ENCODE measurements at places on chromosomes 6 and 20.

DNA sequence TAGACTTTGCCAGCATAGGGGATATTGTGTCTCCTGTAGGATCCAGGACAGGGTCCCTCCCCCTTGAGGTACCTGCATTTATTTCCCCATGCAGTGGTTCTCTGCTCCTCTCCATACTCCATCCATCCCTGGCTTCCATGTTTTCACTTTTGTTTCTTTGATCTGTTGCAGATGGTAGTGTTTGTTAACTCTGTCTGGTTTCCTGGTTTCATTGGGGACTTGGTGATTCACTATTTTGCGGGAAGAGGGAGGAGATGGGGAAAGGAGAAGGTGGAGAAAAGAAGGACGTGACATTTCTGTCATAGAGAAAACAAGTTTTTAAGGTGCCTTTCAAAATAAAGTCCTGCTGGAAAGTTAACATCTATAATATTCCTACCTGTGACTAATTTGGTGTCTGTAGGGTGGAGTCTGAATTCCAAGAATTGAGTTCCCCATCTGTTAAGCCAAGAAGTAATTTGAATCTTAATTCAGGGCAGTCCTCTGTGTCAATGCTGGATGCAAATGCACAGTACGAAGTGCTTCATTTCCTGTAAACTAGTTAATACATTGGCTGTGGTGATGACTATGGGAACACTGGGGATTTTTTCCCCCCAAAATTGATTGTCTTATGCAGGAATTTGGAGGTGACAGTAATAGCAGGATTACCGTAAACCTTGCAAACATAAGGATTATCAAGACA lies 6.9 kb upstream of the RNF144B start:
- DNase-seq = no peak

DNA sequence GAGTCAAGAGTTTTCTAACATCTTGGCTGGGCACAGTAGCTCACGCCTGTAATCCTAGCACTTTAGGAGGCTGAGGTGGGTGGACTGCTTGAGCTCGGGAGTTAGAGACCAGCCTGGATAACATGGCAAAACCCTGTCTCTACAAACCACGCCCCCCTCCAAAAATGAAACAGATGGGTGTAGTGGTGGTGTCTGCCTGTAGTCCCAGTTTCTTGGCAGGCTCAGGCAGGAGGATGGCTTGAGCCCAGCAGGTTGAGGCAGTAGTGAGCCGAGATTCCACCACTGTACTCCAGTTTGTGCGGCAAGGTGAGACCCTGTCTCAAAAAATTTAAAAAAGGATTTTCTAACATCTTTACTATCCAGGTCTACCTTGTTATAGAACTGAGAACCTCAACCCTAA lies 22.0 kb downstream of the FAM8A1 start:
- DNase-seq = no peak

DNA sequence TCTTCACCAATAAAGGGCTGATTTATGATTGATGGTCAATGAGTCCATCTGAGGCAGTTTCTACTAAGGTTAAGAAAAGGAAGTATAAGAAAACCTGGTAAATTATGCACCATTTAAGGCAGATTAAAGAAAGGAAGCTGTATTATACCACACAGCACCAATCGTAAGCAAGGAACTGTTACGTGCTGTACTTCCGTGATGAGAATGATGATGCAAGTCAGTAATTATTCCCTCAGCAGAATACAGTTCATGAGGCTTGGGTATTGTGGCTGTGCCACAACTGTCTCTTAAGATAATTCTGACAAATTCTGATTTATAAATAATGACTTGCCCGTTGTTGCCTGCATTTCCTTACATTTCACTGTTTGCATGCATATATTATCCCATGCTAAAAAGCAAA lies 699.0 kb downstream of the HDGFL1 start:
- no peak for DNase-seq

DNA sequence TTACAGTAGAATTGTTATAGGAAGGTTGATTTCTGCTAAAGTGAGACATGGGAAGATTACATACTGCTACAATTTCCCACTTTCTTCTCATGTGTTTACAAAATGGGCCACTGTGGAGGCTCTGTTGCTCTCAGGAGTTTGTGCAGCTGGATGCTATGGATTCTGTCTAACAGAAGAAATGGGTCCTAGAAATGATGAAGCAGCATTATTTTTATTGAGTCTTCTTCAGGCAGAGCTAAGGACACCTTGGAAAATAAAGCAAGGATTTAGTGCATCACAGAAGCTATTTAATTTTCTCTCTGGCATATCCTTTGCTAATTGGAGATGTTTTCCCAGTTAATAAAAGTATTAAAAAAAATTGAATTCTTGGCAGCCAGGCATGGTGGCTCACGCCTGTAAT lies 29.2 kb downstream of the CCDC170 start:
- no peak for DNase-seq

DNA sequence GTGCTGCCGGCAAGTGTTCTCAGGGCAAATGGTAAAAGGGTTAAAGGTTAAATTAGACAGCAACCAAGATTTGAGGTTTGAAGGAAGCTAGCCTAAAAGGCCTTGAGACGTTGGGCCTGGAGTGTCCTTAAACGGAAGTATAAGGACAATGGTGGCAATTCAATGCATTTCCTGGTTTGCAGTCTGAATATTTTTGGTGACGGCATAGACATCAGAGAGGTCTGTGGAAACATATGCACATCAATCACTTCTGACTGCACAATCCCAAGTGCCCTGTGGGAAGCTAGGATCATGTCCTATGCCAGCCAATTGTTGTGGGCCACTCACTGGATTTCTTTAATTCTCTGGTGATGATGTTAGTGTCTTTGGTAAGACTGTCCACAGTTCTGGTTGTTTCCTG lies 25.7 kb upstream of the TUBB2A start:
- no peak for DNase-seq

GRCh38 chr6:167703347-167703746 lies 123.4 kb upstream of the AFDN start:
- no peak for DNase-seq

- no peak for DNase-seq
Measured at GRCh38 chr6:25558155-25558817, 93.7 kb upstream of the SCGN start.

GRCh38 chr6:109456111-109456583 lies 575 bp upstream of the MICAL1 start:
- DNase-seq = no peak

DNA sequence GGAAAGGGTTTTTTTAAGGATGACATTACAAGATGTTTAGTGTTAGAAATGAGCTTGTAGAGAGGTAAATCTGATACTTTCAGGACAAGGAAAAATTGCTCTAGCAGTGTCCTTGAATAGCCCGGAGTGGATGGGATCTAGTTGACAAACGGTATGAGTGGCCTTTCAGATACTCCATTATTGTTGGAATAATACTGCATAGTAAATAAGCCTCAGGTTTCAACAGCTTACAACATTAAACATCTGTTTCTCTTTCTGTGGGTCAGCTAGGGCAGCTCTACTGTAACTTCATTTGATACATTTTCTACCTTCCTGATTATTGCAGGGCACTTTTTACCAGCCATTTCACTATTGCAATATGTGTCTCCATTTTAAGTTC lies 118.0 kb downstream of the B3GAT2 start:
- no peak for DNase-seq

DNA sequence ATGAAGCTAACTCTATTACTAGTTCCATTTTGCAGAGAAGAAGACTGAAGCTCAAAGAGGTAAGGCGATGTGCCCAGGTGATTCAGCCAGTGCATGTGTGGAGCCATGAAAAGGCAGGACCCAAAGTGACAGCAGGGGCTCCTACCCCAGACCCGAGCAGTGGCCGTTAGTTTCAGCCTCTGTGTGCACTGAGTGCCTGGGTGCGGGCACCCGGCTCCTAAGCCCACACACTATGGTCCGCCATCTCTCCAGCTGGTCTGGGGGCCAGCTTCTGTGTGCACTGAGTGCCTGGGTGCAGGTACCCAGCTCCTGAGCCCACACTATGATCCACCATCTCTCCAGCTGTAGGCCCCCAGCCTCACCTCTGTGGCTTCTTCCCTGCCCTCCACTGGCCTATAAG lies 123.5 kb upstream of the CST7 start:
- no peak for DNase-seq

DNA sequence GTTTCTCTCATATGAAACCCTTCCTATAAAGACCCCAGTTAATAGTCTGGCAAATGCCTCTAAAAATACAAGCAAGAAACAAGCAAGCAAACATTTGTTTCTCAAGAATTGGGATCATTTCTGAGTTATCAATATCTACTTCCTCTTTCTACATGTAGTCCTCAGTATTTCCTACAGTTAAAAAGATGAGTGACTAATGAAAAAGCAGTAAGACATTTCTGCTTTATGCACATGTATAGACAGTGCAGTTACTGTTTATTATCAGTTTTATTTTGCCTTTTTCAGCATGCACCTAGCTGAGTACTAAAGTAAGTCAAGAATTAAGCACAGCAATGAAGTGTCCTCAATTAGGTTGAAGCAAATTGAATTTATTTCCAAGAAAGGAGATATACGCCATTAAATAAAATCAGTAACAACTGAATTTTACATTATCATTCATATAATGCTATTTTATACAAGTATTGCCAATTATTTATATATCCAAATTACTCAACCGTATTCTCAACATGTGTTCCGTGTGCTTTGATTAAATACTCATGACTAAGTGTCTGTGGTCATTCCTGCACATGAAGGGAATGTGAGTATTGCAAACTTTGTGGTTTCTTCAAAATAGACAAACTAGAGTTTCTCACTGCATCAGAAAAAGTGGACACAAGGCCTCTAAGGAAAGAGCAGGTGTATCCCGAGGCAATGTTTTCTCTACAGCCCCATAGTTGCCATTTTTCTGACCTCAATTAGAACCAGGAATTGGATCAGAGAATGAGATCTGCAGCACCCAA lies 159.3 kb upstream of the MARCKS start:
- DNase-seq = no peak

DNA sequence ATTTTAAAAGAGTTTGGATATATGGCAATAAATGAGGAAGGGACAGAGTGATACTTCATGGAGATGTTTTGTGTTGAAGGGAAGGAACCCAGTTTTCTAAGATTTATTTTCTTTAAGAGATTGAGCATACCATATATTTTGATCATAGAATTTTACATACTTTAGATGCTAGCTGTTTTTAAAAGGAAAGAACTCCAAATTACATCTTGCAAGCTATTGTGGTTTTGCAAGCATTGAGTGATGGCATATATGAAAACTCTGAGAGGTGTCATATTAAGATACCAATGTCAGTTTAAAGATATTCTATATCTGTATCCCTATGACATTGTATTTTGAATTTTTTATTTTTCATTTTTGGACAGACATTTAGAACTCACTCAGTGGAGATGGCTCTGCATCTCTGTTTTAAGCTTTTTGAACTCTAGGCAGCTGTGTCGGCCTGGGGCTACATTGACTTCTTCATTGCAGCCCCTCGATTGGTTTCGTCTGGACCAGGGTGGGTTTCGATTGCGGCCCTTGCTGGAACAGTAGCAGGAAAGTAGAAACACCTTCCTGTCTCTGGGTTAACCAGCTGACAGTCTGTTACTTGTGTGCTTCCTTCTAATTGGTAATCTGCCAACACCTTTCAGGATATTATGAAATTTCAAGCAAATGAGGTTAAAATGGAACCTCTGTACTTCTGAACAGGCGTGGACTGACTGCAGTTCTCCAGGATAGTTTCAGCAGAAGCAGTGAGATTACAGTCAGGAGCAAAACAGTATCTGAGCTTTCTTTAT lies 14.0 kb downstream of the IGF2R start:
- no peak for DNase-seq

DNA sequence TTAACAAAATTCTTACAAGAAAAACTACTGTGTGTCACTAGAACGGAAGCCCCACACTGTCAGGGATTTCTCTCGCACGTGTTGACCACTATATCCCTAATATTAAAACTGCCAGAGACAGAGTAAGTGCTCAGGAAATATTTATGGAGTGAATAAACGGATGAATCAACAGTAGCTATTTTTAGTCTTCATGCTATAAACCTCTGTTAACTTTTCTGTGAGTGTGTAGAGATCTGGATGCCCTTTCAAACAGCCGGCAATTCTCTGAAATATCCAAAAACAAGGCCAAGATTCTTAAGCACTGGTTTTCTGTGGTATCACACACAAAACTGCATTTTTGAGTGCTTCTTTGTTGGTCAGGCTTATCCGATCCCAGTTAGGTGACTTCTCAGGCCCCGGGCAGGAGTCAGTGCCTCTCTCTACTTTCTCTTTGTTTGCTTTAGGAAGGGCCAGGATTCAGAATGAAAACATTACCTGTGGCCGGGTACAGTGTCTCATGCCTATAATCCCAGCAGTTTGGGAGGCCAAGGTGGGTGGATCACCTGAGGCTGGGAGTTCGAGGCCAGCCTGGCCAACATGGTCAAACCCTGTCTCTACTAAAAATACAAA lies 15.7 kb downstream of the ATP9A start:
- no peak for DNase-seq

DNA sequence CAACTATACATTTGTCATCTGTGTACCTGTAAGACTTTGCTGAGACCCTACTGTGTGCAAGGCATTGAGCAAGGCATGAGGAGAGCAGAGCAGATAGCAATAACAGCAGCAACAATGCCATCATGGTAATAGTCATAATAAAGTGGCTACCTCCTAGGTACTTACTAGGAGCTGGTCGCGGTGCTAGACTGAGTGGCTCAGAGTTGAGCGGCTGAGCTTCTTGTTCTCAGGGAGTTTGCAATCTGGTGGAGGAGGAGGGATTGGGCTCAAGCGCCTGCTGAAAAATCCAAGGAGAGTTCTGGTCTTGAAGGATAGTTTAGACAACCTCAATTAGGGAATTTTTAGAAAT lies 25.3 kb upstream of the CCDC167 start:
- no peak for DNase-seq

- DNase-seq = no peak
Measured at GRCh38 chr6:11343963-11344723, 111.7 kb upstream of the NEDD9 start.

GRCh38 chr20:32155017-32155981 lies 45.8 kb downstream of the TM9SF4 start:
- peak; percentile 49 for DNase-seq

GRCh38 chr20:24915892-24916291 lies 33.2 kb upstream of the CST7 start:
- no peak for DNase-seq

- no peak for DNase-seq
Measured at GRCh38 chr20:31987744-31988143, 19.8 kb downstream of the XKR7 start.

GRCh38 chr6:148416330-148416965 lies 73.8 kb downstream of the SASH1 start:
- no peak for DNase-seq

DNA sequence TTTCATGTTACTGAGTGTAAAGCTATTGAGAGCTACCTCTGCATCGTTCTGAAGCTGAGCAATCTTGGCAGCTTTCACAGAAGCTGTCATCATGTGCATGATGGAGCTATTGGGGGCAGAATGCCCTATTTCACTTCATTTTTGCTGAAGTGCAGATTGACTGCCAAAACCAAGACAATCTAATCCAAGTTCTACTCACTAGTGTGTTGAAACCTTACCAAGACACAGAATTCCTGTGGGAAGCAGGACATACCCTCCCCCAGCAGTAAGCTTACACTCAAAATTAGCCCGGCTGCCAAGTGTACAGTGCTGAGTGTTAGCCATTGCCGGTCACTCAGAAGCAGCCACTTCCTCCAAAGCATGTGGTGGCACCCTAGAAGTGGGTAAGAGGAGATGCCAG lies 177.3 kb upstream of the TENT5A start:
- DNase-seq = no peak

GRCh38 chr6:121811106-121811505 lies 375.7 kb downstream of the GJA1 start:
- no peak for DNase-seq

GRCh38 chr6:148452876-148453275 lies 110.2 kb downstream of the SASH1 start:
- DNase-seq = no peak

Data from dorsolateral prefrontal cortex (tissue), 122 donors.